Stimulated activated CD8-positive, alpha-beta memory T cell treated with anti-CD3 and anti-CD28 coated beads, Interleukin-4, amount 100 ng/mL, for 1 hour (primary cell): ENCODE measurements at places on chromosomes 2 and 18.

- DNase-seq, result no peak
Observed at GRCh38 chr2:110657724-110658305, 20.0 kb downstream of the BUB1 start.

DNA sequence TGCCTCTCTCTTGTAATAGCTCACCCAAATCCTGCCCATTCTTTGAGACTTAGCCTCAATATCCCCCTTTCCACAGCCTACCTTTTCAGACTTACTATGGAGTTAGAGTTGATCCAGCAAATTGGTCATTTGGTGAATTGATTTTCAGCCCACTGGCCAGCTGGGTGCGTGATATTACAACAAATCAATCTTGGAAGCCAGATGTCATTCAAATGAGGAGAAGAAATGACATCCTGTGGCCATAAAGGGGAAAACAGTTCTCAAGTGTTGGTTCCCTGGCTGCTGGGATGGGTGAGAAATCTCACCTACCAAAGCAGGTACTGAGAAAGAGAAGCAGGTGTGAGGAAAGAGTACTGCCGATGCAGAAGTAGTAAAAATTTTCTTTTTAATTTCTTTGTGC lies 36.7 kb upstream of the FOXI3 start:
- DNase-seq, result no peak

GRCh38 chr2:86249579-86250391 lies 50.5 kb downstream of the MRPL35 start:
- DNase-seq, result no peak

- no peak for DNase-seq
Observed at GRCh38 chr2:240227538-240228428, 87.3 kb upstream of the OTOS start.

GRCh38 chr2:66789741-66790140 lies 354.8 kb downstream of the MEIS1 start:
- DNase-seq, result no peak

- no peak for DNase-seq
Observed at GRCh38 chr2:214126135-214126534, 284.7 kb upstream of the VWC2L start.

DNA sequence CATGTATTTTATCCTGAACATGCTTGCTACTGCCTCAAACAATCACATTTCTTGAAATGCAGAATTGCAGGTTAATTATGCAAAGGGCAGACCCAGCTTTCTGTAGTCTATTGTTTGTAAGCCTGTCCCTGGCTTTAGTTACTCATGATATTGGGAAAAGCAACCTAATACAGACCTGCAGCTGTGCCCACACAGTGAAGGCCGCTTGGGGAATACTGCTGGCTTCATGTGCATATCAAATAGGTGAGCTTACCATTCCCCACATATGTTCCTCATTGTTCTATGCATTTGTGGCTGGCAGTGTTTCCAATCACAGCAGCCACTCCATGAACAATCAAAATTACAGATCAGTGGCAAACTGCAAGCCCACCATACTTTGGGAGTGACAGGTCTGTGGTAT lies 186.3 kb downstream of the TMEM163 start:
- DNase-seq, result no peak
